ENCODE measurements at places on chromosomes 4 and X.
A peak's percentile ranks its signal among the peaks of the same experiment; 100 is the strongest.

GRCh38 chr4:25856756-25857155 lies 6.0 kb downstream of the SEL1L3 start:
- DNase-seq: no peak

- no peak for DNase-seq
These were observed 314.8 kb downstream of the PPP3CA start for GRCh38 chr4:101032541-101032940.

DNA sequence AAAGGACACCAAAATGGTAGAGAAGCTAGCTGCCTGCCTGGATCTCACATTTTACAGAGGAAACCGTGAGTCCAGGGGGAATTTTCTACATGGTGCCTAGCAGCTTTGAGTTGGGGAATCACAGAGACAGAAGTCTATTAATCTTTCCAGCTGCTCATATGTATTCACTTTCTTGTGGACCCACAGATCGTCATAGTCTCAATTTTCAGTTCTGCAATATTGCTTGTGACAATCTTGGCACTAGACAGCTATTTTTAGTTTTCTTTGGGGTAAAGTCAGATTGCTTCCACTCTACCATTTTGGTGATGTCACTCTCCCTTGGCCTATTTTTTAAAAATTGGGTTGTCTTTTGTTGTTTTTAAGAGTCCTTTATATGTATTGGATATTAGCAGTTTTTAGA lies 233.4 kb upstream of the STK26 start:
- DNase-seq: no peak

GRCh38 chr4:18227880-18228279 lies 206.3 kb upstream of the LCORL start:
- DNase-seq: no peak

GRCh38 chr4:73832651-73833237 lies 3.7 kb upstream of the CXCL6 start:
- no peak for DNase-seq

GRCh38 chr4:131348263-131348662 lies 1800.8 kb upstream of the PCDH10 start:
- DNase-seq: no peak

- DNase-seq: peak; percentile 53
These were observed 1.8 kb downstream of the SH3BP2 start for GRCh38 chr4:2794486-2795299.

GRCh38 chr4:89009115-89009514 lies 47.9 kb downstream of the FAM13A start:
- no peak for DNase-seq

DNA sequence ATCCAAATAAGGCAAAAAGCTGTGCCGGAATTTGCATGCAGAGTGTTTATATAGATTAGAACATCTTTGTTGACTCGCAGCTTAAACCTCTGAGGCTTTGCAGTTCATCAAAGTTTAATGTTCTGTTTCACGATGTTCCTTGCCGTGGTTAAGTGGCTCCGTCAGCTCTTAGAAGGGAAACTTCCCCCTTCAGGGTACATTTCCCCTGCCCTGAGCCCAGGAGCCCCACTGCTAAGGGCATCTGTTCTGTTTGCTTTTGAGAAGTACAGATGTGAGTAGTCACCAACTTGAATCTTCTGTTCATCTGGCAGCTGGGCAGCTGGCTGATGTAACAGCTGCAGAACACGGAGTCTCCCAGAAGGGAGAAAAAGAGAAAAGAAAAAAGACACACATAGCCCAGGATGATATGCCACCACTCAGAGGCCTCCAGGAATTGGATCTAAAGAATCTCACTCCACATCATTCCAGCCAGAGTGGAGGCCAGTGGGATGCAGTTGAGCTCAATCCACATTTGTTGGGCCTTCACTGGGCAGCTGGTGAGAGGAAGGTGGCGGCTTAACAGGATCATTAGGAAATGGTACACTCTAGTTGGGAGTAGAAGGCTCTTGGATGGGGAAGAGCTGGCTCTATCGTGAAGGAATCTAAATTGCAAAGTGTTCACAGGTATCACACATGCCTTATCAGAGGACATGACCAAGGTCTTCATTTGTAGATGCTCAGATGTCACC lies 178.7 kb upstream of the RBPJ start:
- DNase-seq: peak; percentile 16

DNA sequence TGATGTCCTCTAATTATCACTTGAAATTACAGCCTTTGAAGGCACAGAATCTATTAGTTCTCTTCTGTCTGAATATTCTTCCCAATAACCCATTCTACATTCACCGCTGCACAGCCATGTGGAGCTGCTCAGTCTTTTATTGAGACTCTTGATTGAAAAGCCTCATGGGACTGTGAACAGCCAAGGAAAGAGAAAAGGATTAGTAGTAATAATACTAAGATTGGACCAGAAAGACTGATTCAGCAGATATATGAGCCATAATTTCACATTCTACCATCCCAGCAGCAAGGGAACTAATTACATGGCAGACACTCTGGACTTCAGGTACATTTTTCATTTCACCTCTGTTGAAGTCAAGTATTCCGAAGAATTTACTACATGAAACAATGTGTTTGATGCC lies 2471.7 kb downstream of the ARAP2 start:
- DNase-seq: no peak

DNA sequence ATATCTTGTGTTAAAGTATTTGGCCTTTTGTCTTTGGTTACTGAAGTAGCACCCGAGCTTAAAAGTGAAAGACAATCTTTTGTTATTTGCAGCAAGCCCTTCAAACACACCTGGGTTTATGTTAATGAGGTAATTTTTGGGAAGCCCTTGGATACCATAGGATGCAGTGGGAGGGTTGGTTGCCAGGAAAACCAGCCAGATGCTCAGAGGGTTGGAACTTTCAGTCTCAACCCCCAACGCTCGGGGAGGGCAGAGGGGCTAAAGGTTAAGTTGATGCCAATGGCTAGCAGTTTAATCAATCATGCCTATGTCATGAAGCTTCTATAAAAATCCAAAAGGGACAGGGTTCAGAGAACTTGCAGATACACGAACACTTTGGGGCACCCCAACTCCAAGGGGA lies 17.2 kb upstream of the GPR173 start:
- DNase-seq: no peak

DNA sequence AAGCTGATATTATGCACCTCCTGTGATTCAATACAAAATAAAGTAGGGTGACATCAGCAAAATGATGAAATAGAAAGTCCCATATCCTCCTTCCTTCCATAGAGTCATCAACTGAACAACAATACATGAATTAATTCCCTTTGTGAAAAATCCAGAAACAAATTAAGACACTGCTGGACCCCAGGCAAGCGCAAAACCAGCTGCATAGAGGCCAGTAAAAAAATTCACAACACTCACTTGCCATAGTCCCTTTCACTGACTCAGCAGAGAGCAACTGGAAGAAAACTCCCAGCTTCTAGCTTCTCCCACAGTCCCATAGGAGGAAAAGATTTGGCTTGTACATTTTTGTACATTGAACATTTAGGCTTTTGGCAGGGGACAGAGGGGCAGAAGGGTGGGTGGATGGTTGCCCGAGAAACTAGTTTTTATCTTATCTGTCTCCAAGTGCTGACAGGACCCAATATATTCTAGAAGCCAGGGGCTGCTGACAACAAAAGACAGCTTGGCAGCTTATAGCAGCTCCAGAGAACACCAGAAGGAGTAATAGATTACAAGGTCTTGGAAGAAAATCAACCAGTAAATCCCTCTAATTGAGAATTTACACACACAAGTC lies 124.6 kb downstream of the NDST3 start:
- DNase-seq: no peak

- DNase-seq: no peak
These were observed 893 bp upstream of the HOPX start for GRCh38 chr4:56681853-56682525.

- no peak for DNase-seq
These were observed 24.3 kb downstream of the GRSF1 start for GRCh38 chr4:70815370-70815769.

DNA sequence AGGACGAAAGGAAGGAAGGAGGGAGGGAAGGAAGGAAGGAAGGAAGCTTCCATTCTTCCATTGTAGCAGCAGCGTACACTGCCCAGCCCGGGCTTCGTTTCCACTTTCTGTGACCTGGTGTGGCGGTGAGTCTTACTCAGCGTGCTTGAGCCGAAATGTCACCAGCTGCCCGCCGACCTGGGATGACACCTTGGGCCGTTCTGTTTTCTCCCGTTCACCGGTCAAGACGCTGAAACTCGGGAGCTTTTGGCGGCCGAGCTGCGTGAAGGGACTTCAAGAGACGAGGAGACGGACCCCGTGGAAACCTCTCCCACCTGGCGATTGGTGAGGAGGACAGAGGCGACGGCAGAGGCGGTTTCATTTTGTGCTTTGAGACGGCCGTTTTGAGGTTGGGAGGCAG lies 47.1 kb upstream of the PPP2R3B start:
- no peak for DNase-seq

GRCh38 chrX:55135171-55135570 lies 46.4 kb downstream of the PAGE2 start:
- DNase-seq: peak; percentile 33

GRCh38 chr4:74656596-74656995 lies 137.7 kb downstream of the BTC start:
- no peak for DNase-seq

DNA sequence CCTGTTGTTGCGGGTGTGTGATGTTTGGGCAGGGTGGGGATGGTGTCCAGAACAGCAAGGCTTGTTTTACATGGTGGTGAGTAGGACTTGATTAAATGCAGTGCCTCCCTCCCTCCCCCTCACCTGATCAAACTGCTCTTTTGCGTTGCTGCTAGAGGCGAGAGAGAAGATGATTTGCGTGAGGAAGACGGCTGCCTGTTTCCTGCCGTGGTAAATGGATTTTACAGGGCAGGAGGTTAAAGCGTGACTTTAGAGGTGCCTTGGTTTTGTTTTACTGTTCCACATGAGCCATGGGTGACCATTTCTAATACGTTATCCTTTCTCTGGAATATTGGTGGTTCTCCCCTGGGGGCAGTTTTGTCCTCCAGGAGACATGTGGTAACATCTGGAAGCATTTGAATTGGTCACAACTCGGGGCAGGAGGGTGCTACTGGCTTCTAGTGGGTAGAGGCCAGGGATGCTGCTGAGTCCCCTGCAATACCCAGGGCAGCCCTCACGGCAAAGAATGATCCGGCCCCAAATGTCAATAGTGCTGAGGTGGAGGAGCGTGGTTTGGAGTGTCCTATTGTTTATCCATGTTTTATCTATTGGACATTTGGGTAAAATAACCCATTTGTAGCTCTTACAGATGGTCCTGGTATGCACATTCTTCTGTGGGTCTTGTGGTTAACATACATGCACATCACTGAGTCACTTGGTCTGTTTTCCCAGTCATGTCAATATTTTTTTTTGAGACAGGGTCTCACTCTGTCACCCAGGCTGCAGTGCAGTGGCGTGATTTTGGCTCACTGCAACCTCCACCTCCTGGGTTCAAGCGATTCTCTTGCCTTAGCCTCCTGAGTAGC lies 73.7 kb downstream of the SHROOM2 start:
- DNase-seq: no peak

DNA sequence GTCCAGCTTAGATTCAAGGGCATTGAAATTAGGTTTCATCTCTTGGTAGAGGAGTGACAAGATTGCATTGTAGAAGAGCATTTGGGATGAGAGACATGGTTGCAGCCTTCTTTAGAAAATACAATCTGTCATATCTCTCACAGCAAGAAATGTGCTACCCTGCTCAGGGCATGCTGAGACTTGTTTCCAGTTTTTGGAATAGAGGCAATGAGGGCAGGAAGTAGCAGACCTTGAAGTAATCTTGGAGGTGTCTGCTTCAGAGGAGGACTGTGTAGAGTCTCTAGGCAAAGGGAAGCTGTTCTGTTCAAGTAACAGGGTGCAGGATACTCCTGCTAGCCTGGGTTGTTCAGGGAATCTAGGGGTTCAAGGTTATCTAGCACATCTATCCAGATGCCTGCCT lies 116.1 kb upstream of the ZNF827 start:
- DNase-seq: no peak

GRCh38 chr4:85870298-85871083 lies 395.5 kb downstream of the ARHGAP24 start:
- no peak for DNase-seq

DNA sequence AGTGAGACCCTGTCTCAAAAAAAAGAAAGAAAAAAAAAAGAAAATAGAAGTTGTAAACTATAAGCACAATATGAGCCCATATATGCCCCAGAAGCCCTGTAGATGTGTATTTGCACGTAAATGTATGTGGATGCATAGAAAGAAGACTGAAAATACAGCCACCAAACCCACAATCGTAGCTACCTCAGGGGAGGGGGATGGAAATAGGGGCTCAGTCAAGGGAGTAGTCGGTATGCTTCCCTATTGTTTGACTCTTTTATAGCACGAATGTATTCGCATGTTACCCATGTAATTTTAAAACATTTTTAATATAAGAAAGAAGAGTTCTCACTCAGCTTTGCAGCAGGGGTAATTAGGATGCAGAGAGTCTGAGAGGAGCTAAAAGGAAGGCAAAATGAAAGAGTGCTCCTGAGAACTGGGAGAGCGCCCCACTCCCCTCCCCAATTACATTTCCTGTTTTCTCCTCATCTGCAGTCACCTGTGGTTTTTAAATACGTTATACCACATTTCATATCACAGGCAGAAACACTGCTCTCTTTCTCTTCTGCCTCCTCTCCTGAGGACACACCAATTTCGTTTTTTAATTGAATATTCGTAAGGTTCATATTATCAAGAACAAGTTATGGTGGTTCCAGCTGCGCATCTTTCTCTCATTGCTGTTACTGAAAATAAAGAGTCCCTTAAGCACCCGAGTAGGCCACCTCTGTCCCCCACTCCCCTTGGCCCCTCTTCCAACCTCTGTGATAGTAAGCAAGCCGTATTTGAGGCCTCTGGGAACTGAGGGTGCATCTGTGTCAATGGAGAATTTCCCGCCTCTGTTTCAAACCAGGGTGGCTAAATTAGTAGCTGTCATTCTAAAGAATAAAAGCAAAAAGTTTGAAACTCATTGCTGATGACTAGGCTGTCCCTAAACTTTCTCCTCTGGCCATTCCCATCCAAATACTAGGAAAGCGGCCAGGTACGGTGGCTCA lies 10.7 kb downstream of the SEPTIN6 start:
- DNase-seq: peak; percentile 53

GRCh38 chrX:40773809-40774208 lies 38.5 kb upstream of the MED14 start:
- no peak for DNase-seq

DNA sequence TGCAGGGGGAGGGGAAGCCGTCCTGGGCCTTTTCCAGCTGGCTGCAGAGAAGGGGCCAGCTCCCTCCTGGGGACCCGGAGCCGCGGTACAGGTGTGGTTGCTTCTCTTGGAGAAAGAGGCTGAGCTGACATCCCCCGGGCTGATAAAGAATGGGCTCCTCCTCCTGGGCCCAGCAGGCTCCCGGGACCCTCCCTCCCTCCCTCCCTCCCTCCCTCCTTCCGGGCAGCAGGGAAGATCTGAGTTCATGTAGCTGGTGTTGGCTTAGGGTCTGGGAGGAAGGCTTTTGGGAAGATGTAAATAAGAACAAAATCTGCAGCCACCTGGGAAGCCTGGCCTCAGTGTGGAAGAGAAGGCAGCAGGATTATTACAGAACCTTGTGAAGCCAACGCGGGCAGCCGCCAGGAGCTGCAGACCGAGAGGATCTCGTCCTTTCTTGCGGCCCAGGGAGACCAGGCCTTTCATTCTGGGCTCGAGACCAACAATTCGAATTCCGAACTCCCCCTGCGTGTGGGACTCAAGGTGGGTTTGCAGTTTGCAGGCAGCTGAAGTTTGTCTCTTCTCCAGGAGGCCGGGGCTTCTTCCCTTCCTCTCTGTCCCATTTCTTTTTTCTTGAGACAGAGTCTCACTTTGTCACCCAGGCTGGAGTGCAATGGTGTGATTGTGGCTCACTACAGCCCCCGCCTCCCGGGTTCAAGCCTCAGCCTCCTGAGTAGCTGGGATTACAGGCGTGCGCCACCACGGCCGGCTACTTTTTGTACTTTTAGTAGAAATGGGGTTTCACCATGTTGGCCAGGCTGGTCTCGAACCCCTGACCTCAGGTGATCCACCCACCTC lies at the start of gene PLCXD1:
TSS of gene PLCXD1 (plus strand) at position 216 of the 834 bp plus-strand sequence. CDS start 2,807 bp downstream, outside the sequence.
- DNase-seq: no peak

All from CD4-positive, alpha-beta T cell treated with Interferon alpha-2 for 1 hour (primary cell).